ENCODE measurements at places on chromosomes 13 and 19.

GRCh38 chr13:33158816-33159215 is 126.7 kb downstream of the STARD13 start:
- DNase-seq = no peak

DNA sequence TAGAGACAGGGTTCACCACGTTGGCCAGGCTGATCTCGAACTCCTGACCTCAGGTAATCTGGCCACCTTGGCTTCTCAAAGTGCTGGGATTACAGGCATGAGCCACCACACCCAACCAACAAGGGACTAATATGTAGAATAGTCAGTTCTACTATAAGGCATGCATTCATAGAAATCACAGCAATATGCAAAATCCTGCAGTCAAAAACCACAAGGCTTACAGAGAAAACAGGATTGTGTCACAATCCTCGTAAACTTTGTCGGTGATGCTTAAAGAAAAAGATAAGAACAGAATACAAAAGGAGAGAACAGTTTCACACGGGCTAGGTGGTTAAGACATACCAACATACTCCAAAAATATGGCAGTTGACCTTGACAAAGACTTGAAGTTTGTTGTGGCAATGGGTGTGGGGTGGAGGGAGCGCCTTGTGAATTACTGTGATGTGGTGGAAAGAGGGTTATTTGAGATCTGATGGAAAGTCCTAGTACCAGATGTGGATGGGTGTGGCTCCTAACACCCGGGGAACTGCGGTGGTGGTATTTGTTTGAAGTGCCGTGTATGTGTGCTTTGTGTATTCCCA is 12.4 kb downstream of the NOSIP start:
- DNase-seq = no peak

GRCh38 chr13:97809576-97809975 is 143.9 kb upstream of the IPO5 start:
- no peak for DNase-seq

DNA sequence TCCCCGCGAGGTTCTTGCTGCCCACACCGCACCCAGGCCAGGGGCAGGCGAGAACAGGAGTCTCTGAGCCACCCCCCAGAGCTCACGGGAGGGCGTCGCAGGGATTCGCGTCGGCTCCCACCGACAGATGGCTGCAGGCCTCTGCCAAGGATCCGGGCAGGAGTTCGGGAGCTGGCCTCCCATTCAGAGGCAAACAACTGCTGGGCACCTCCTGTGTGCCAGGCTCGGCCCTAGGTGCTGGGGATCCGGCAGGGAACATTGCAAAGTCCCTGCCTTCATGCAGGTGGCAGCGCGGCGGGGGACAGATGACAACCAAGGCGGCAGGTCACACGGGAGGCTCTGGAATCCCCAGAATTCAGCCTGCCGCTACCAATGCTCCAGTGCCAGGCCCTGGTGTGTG is 25.3 kb downstream of the LRRC4B start:
- no peak for DNase-seq

- no peak for DNase-seq
These were observed 41.2 kb downstream of the STARD13 start for GRCh38 chr13:33244210-33244906.

GRCh38 chr19:5345895-5346386 is 5.3 kb upstream of the PTPRS start:
- no peak for DNase-seq

DNA sequence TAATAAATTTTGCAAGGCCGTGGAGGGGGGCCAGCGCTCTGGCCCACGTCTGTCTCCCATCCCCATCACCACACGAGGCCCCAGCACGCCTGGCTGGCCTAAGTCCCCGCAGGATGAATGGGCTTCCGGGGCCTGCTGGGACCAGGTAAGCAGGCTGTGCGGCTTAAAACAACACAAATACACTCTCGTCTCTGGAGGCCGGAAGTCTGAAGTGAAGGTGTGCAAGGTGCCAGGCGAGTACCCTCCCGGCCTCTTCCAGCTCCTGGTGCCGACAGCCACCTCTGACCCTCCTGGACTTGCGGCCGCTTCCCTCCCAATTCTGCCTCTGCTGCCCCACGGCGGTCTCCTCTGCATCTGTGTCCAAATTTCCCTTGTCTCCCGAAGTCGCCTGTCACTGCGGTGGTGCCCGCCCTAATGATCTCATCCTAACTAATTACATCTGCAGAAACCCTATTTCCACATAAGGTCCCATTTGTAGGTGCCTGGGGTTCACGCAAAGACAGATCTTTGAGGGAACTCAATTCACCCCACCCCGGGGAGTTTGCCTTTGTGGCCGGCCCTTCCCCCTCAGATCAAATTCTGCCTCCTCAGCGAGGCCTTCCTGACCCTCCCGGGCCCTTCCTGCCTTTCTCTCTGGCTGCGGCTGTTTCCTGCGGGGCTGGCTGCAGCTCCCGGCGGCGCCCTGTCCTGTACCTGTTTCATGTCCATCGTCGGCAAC is 8.1 kb upstream of the PTBP1 start:
- DNase-seq = peak; percentile 58

- DNase-seq = no peak
These were observed 149.5 kb downstream of the PTPRS start for GRCh38 chr19:5191091-5191490.

DNA sequence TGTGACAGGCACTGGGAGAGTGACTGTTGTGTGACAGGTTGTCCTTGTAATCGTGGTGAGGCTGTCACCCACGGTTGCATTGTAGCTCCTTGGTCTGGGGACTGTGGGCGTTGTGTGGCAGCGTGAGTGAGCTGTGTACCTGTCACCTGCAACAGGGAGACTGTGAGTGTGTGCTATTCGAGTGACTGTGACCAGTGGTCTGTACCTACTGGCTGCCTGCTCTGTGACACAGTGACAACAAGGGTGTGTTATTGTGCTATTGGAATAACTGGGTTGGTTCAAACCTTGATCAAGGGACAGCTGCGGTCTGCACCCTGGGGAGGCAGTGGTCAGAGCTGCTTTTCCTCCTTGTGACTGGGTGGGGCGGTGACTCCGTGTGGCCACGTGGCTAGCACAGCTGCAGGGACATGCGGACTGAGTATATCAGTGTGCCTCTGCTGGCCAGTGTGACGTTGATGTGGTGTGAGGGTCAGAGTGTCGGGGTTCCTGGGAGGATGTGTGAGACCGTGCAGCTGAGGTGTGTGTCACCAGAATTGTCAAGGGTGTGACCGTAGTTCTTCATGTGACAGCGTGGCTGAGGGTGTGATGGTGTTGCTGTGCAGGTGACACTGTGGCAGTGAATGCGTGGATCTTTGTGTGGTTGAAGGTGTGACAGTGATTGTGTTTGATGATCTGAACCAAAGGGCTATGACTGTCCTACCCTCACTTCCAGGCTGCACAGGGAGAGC is 10.1 kb upstream of the NFIX start:
- no peak for DNase-seq

- no peak for DNase-seq
These were observed 44.4 kb downstream of the FAM124A start for GRCh38 chr13:51266642-51267041.

- no peak for DNase-seq
These were observed 621 bp downstream of the SOX21 start for GRCh38 chr13:94711561-94712286.

DNA sequence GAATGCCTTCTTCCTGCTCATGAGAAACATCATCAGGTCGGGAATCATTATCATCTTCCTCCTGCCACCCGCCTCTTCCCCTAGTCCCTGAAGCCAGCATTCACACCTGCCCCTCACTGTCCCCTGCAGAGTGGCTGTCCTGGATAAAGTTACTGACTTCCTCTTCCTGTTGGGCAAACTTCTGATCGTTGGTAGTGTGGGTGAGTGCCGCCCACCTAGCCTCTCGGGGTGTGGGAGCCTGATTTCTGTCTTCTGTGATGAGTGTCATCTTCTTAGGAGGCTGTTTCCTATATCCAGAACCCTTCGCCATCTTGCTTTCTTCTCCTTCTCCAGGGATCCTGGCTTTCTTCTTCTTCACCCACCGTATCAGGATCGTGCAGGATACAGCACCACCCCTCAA is 12.5 kb downstream of the SLC44A2 start:
- DNase-seq = no peak

- peak; percentile 34 for DNase-seq
These were observed 214.5 kb downstream of the TEX29 start for GRCh38 chr13:111534751-111535522.

DNA sequence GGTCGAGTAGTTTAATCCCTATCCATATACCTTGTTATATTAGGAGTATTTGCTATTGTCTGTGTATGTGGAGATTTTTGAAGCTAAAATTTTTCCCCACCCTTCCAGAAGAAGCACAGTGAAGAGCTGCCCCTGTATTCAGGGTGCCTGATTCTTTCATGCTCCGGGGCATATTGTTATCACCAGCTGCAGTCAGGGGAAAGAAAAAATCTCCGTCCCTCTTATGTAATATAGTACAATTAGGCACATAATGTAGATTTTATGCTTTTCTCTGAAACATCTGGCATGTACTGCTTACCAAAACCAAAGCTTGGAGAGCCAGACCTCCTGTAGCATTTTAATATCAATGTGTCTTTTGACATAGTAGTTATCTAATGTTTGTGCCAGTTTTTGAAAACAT is 214.9 kb upstream of the EDNRB start:
- DNase-seq = no peak

GRCh38 chr13:31394506-31394905 is 194.7 kb downstream of the B3GLCT start:
- DNase-seq = no peak

DNA sequence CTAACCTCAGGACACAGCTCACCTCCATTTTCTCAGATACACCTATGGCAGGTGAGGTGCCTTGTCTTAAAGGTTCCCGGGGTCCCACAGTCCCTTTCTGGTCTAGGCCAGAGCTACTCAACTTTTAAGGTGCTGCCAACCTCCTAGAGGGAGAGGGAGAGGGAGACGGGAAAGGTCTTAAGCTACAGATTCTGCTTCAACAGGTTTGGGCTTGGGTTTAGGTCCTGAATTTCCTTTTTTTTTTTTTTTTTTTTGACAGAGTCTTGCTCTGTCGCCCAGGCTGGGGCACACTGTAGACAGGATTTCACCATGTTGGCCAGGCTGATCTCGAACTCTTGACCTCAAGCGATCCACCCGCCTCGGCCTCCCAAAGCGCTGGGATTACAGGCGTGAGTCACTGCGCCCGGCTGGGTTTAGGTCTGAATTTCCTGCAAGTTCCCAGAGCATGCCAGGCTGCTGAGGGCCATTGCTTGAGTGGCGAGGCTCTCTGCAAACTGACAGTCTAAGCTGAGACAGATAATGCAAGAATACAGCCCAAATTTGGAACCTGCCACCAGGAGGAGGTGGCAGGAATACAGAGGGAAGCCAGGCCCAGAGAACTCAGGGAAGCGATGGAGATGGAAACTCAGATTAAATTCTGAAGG is 7.8 kb upstream of the SYCN start:
- DNase-seq = no peak

- no peak for DNase-seq
These were observed 155.5 kb downstream of the TNFSF13B start for GRCh38 chr13:108425056-108425455.

DNA sequence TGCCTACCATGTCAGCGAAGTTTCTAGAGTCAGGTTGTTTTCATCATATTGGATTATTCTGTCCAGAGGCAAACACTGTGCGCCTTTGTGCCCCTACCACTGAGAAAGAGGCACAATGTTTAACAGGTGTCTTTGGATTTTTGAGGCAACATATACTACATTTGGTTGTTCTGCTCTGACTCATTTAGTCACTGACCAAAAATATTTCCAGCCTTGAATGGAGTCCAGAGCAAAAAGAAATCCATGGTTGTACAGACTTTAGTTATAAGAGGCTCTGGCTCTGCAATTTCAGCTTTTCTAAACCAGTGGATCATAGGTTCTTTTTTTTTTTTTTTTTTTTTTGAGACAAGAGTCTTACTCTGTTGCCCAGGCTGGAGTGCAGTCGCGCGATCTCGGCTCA is 35.7 kb downstream of the LACC1 start:
- no peak for DNase-seq

DNA sequence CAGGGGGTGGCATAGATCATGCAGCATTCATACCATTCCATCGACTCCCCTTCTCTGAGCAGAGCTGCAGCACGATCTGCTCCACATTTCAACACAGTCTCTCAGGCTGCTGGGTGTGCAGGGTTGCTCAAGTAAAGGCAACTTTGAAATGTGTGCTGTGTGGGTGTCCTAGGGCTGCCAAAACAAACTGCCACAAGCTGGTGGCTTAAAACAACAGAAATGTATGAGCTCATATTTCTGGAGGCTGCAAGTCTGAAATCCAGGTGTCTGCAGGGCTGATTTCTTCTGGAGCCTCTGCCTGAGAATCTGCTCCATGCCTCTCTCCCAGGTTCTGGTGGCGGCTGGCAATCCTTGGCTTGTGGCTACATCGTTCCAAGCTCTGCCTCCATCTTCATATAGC is 63.7 kb upstream of the WDFY2 start:
- DNase-seq = no peak

DNA sequence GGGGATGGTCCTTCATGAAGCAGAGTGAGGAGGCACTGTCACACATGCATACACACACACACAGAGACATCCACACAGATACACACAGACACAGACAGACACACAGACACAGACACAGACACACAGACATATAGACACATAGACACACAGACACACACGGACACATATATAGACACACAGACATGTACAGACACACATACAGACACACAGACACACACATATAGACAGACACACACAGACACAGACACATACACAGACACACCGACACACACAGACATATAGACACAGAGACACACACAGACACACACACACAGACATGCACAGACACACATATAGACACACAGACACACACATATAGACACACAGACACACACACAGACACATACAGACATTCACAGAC is 173.9 kb downstream of the URI1 start:
- no peak for DNase-seq

DNA sequence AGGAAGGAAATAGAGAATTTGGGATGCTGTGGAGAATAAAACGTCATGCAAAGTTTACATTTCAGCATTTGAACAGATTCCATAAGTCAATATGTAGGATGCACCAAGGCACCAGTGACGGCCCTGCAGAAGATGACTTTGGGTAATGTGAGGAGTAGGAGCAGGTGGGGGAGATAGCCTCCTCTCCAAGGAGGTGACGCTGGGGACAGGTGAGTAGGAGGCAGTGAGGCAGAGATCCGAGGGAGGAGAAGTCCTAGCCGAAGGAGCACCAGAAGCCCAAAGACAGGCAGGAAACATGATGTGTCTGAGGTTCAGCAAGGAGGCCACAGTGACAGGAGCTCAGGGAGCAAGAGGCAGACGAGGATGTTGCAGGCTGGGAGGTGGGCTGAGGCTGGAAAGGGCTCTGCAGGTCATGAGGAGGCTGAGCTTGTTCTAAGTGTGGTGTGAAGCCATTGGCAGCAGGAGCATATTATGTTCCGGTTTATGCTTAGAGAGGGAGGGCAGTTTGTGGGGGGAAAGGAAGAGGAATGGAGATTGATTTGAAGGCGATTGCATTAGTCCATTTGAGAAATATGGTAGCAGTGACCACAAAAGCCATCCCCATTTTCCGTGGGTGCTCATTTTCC is 55.7 kb upstream of the C1QTNF9 start:
- DNase-seq = no peak
